ENCODE measurements at places on chromosomes 4 and X.

- no peak for DNase-seq
Measured at GRCh38 chrX:154695911-154696675, 42.7 kb upstream of the CTAG2 start.

DNA sequence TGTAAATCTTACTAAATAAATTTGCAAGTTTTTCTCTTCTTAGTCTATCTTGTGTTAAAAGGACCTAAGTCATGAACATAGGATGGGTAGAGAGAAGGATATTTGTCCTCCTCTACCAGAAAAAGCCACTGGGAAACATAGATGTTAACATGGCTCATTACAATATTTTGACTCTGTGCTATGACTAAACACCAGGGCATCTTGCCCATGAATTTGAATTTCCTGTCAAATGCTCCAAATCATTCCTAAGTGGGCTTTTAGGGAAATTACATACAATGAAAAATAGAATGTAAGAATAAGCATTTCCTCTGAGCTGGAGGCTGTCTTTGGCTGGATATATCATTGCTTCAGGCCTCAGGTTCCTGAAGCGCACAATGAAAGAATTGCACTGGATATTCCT lies 39.1 kb downstream of the ANOS1 start:
- DNase-seq, result no peak

DNA sequence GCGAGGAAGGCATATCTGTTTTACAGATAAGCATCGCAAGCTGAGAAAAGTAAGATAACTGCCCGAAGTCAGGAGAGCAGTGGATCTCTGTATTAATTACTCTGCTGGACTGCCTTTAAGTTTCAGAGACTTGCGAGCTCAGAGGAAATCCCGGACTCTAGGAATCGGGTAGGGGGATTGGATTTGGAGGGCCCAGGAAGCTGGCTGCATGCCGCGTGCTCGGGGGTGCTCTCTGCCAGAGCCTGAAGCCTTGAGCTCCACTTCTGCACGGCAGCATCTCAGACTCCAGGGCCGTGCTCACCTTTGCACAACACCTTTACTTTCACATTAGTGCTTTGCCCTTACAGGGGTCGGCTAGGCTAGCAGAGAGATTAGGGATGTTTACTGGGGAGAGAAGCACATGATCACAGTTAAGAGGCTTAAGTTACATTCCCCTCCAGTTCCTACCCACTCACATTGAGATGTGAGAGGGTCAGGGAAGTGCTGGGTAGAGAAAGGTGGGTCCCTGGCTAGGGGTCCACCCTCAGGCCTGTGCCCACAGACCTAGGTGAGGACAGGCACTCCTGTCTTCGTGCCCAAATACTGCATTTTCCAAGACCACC lies 57.0 kb downstream of the TRIML1 start:
- no peak for DNase-seq

GRCh38 chrX:134396174-134396573 lies 63.8 kb upstream of the HPRT1 start:
- DNase-seq, result no peak

DNA sequence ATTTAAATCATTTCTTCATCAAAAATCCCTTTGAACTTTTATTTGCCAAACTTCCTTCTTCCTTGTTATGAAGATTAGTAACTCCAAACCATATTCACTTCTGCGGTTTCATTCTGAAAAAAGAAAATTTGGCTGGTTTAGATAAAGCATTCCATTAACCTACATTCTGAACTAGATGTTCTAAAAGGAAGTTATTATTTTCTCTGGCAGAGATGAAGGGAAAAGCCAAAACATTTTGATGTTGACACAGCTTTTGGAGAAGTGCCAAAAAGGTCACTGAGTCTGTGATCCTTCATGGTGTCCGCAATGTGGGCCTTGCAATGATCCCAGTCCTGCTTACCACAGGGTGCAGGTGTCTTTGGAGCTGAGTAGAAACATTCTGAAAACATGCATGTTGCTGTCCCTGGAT lies 36.0 kb downstream of the CXCL8 start:
- DNase-seq, result no peak

- no peak for DNase-seq
Measured at GRCh38 chr4:47882228-47882627, 32.2 kb downstream of the NFXL1 start.

- DNase-seq, result no peak
Measured at GRCh38 chr4:150135134-150135772, 57.0 kb downstream of the DCLK2 start.

GRCh38 chr4:17811078-17811603 lies 362 bp downstream of the NCAPG start:
- no peak for DNase-seq

DNA sequence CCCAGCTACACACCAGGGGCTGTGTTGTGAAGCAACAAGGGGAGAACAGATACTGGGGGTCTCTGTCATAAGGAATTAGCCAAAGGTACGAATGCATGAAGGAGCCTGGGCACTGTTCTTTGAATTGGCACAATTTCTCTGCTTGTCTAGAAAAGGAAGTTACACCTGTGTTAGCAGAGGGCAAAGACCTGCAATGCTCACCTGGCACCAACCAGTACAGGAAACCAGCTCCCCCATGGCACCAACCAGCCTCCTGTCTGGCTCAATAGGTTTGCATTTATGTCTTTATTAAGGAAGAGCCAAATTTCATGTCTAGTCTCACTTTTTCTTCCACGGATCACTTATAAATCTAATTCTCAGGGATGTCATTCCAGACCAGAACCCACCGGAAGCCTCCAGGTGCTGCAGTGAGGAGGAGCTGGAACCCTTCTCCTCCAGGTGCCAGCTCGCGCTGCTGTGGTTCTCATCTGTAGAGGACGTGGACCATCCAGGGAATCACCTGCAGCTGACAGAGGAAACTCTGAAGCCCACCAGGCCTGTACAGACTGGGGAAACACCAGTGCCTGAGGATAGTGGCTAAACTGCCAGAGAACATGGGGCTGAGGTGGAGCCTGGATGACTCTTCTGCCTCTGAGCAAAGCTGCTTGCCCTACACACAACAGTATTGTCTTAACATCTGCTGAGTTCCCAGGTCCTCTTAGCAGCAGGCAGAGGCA lies 113.4 kb upstream of the TRIM2 start:
- DNase-seq, result no peak

DNA sequence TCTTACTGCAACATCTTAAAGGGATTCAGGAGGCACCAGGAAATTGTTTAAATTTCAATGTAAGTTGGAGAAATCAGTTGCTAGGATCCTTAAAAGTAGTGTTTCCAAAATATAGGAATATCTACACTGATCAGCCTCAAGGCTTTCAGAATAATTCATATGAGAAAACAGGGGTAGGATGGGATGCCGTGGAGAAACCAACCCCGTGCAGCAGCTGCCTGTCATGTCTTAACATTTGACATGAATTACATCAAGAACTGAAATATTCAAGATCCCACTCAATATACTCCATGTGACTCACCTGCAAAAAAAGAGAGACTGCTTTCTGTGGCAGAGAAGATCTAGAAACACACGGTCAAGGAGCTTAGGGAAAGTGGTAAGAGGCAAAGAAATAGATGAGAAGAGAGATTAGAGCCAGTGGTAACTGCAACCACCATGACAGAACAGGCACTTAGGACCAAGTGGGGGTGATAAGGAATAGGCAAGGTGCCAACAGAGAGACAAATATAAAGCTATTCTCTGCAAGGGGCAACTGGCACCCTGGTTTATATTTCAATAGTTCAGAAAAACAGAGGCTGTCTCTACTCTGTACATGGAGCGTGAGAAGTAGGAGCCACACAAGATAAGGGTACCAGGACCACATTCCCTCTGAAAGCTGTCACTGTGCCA lies 64.0 kb downstream of the SLC39A8 start:
- DNase-seq, result no peak

DNA sequence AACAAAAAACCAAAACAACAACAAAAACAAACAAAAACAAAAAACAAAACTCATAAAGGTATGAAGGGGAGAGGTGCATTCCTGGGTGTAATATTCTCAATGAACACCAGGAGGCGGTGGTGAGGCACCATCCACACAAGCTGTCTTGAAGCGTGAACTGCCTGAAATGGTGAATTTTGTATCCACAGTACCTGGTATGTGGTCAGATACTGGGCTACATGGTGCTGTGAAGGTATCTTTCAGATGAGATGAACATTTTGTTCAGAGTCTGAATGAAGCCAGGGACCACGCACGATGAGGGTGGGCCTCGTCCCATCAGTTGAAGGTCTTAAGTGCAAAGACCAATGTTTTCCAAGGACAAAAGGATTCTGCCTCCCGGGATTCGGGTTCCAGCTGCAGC lies 58.5 kb downstream of the ASMT start:
- DNase-seq, result no peak

GRCh38 chr4:17356926-17357325 lies 155.0 kb downstream of the QDPR start:
- no peak for DNase-seq

- DNase-seq, result no peak
Measured at GRCh38 chrX:153551135-153551534, 33.7 kb downstream of the ATP2B3 start.

DNA sequence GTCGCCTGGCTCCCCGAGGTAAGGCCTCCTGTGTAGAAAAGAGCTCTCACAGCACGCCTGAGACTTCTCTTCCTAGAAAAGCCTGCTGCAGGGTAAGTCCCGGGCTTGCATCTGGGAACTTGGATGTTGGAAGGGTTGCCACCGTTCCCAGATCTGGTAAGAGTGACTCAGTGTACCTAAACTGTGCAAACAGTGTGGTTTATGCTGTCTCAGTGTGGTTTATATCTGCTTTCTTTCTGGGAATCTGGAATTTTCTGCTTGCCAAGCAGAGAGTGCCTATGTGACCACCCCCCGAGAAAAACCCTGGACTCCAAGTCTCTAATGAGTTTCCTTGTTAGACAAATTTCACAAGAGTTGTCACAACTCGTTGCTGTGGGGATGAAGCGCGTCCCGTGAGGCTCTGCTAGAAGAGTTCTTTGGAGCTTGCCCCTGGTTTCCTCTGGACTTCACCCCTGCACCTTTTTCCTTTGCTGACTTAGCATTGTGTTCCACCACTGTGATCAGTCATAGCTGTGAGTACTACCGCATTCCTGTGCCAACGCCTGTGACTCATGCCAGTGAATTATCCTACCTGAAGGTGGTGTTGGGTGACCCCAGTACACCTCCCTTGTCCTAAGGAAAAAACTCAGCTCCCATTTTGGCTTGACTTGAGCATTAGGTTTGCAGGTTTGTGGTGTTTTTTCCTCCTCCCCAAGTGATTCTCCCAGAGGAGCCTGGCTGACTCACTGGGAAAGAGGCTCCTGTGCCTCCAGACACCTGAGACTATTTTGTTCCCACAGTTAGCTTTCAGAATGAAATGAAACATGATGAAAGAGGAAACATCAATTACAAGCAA lies 14.5 kb downstream of the SLC2A9 start:
- no peak for DNase-seq

GRCh38 chr4:90546114-90546513 lies 418.9 kb downstream of the CCSER1 start:
- DNase-seq, result no peak

- DNase-seq, result no peak
Measured at GRCh38 chr4:100969925-100970324, 377.4 kb downstream of the PPP3CA start.

DNA sequence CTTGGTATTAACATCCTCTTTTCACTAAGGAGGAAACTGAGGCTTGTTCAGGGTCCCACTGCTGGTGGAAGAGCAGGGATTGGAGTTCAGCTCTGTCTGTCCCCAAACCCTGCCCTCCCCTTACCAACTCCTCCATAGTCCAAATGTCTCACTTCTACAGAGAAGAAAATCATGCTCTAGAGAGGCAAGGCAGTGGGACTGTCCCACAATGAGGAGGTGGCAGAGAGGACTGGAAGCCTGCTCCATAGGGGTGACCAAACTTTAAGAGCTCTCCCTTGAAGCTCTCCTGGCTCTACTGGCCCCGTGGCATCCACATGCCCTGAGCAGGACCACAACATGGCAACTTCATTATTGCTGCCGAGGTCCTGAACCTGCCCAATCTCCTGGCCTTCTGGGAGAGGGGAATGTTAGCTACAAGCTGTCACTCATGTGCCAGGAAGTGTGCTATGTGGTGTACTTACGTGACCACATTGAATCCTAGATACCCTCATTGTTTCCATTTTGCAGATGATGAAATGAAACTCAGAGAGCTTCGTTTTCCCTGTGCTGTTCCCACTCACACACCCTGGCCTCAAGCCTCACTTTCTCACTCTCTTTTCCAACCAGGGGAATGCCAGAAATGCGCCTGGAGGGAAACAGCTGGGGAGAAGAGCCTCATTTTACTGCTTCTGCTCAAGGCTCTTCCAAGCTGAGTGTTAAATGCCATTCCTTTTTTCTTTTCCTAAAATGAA lies 71.5 kb downstream of the ANAPC4 start:
- DNase-seq, result no peak

- no peak for DNase-seq
Measured at GRCh38 chrX:41145920-41146608, 60.8 kb downstream of the USP9X start.

- DNase-seq, result no peak
Measured at GRCh38 chr4:84497504-84498202, 1.4 kb downstream of the NKX6-1 start.

DNA sequence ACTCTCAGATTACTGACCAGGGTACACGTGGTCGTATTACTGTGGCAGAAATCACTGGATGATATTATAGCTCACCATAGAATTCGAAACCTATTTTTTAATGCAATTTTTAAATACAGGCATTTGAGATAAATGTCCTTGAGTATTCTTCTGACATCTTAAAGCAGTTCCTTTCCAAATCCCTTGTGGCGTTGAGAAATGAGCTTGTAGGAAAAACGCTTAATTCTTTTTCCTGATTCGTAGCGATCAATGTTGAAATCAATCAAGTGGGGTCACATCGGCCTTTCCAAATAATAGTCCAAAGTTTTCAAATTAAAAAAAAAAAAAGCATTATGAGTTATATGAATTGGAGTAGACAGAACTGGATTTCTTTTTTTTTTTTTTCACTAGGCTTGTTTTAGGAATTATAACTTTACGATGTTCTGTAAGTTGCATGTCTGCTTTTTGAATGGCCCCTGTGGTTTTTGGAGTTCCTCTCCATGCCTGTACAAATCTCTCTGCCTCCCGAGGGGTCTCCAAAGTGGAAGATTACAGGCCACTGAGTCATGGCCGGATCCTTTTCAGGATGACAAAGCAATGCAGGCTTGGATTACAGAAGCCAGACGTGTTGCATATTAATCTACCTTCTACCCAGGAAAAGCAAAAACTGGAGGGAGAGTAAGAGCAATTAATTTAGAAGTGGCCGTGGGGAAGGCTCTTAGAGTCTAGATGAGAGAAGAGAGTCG lies 226.1 kb downstream of the SHOX start:
- no peak for DNase-seq

DNA sequence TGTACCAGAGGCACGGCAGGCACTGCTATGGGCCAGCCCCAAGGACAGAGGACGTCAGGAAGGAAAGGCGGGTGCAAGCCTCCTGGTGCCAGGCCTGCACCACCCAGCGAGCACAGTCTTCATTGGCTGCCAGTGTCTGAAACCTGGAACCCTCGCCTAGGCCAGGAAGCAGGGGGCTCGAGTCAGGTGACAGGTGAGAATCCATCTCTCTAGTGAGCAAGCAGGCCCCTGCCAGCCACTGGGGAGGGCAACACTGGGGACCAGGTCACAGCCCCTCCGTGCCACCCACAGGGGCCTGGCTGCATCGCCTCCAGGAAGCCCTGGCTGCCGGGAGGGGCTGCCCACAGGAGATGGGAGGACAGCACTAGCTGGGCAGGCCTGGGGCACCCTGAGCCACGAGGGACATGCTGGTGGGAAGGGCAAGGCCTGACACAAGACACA lies 6.9 kb upstream of the HAUS3 start:
- DNase-seq, result no peak

All from stimulated activated CD4-positive, alpha-beta T cell treated with anti-CD3 and anti-CD28 coated beads, Interleukin-1b, Interleukin-23, amount 100 ng/mL, for 1 hour (primary cell).